ENCODE measurements at places on chromosomes 5 and 9.

- DNase-seq, result no peak
Measured at GRCh38 chr5:151066920-151067319, 13.9 kb downstream of the TNIP1 start.

DNA sequence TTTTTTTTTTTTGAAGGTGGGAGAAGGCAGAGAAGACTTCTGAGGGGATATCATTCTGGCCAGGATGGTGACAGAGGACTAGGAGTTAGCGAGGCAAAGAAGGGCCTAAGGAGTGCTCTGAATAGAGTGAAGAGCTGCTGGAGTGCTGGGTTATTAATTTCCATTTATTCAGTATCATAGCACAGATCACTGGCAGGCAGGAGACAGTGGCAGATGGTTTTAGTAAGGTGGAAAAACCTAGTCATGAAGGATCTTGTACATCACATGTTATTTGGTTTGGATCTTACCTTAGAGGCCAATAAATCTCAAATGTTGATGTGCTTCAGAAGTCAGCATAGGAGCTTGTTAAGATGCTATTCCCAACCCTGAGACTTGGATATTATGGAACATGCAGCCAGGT is 165.5 kb downstream of the TTLL11 start:
- DNase-seq, result no peak

DNA sequence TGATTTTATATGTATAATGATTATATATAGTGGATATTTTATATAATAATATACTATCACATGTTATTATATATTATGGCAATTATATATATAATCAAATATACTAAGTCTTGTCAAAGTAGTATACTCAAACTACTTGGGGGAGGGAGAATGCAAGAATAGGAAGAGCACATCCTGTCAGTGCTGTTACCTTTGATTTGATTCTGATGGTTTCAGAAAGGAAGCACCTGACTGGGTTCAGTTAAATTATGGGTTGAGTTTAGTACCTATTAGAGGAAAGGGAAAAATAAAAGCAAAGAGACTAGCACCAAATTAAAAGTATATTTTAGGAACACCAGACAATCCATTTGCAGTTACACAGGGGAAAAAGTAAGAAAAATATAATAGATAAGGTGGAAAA is 107.6 kb downstream of the GRIA1 start:
- DNase-seq, result no peak

GRCh38 chr9:17613758-17614157 is 34.9 kb downstream of the SH3GL2 start:
- no peak for DNase-seq

DNA sequence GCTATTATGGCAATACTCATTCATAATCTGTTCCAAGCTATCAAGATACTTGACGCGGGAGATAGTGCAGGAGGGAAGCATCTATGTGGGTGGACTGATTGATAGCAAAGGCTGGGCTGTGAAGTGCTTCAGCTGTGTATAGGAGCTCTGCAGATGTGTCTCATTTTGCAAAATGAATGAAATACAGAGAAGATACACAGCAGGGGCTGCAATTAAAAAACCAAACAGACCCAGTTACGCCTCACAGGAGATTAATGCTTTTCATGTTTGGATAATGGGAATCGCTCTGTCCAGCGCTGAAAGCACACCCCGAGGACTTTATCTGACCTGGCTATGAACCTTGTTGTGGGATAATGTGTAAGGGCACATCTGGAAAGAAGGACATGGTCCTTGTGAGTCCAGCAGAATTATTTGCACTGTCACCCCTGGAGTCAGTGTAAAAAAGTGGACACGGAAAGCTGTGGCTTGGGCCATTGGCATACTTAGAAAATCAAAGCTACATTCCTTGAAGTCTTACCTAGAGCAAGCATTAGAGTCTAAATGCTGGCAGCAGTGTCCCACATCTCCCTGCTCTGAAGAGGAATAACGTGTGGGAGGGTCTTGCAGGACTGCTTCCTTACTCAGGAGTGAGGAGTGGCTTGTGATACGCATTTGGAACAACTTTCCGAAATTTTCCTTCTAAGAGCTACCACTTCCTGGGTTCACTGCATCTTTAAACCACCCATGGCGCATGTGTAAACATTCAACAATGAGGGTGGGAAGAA is 2.6 kb downstream of the SH3RF2 start:
- DNase-seq, result no peak

- DNase-seq, result no peak
Measured at GRCh38 chr5:172044631-172045314, 38.3 kb upstream of the FBXW11 start.

- DNase-seq, result no peak
Measured at GRCh38 chr5:115322729-115323128, 26.3 kb upstream of the CCDC112 start.

GRCh38 chr9:120818595-120818994 is 24.1 kb downstream of the PSMD5 start:
- DNase-seq, result no peak

DNA sequence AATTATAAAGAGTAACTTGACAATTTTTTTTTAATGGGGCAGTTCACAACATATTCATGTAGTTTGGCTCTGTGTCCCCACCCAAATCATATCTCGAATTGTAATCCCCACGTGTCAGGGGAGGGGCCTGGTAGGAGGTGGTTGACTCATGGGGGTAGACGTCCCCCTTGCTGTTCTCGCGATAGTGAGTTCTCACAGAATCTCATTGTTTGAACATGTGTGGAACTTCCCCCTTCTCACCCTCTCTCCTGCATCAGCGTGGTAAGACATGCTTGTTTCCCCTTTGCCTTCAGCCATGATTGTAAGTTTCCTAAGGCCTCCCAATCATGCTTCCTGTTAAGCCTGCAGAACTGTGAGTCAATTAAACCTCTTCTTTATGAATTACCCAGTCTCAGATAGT is 40.7 kb downstream of the FBXW11 start:
- DNase-seq, result no peak

DNA sequence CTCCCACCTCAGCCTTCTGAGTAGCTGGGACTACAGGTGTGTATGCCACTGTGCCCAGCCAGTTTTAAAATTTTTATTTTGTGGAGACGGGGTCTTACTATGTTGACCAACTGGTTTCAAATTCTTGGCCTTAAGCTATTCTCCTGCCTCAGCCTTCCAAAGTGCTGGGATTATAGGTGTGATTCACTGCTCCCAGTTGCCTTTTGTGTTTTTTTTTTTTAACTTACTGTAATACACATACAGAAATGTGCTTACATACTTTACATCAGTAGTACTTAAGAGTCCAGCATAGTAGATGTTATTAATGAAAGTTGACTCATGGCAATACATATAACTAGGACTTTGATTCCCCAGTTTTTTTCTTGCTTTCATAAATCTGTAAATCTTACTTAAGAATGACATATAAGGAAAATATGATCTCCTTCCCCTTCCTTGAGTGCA is 4.7 kb downstream of the MAN2A1 start:
- DNase-seq, result no peak

DNA sequence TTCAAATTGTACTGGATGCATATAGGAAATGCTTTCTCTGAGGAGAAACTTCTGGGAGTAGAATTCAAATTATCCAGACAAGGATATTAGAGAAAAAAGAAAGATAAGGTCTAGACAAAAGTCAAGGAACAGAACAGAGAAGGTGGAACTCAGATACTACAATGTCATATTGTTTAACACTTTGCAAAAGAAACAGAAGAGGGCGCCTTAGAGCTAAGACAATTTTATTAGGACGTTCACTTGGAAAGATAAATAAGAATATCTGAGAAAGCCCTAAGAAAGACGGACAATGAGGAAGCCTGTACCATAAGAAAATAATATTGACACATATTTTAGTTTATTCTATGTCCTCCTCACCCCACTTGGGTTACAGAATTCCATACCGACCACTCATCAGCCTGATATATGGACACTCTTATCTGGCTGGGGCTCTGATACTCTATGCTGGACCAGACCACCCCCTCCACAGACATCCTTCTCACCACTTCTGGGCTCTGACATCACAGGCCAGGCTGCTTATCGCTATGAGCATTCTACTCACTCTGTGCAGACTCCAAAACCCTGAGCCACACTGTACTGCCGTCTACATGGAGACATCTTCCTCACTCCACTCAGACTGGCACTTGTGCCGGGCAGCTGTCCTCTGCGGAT is 9.1 kb upstream of the AK3 start:
- no peak for DNase-seq

DNA sequence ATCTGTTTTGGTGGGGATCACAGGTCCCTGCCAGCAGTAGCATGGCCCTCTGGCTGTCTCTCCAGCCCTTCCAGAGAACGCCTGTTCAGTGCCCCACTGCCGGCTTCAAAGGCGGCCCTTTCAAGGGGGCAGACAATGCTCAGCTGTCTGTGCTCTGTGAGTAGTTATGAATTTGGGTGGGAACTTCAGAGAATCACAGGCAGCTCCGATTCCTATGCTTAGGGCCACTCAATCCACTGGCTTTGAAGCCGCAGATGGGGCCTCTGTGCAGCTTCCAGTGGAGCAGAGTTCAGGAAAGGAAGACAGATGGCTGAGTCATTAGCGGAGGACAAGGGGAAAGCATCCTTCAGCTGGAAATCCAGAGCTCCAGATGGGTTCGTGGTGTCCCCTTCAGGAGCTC is 42.4 kb downstream of the NKX2-5 start:
- no peak for DNase-seq

DNA sequence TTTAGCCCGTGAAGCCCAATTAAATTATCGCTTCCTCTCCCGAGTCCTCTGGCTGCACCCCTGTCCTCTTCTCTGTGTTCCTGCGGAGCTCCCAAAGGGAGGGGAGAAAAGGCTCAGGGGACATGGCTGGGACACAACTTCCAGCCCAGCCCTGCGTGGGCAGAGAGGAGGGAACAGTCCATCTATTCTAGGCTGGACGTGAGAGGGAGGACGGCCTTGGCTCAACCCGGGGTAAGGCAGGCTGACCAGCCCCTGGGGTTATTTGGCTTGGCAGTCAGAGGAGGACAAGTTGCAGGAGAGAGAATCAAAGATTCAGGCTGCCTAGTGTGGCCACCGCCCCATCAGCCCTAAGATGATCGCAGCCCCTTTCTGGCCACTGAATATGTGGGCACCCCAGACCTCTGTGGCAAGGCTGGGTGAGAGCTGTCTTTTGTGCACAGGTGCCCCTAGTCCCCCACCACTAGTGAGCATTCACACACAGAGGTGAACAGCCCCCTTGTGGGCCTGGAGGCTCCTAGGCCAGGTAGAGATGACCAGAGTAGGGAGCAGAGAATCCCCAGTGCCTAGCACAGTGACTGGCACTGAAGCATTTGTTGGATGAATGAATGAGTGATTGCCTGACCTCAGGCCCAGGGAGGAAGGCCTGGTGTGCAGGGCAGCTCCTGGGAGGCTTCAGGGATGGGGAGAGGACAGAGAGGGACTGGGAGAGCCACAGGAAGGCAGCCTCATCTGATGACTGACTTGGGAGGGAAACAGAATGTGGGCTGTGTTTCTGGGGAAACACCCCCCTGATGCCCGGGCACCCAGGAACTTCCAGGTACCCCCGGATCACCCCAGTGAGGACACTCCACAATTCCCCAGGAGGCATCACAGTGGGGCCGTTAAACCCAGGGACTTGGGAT is 133.9 kb downstream of the C9orf50 start:
- DNase-seq, result no peak

GRCh38 chr9:84781458-84781857 is 111.9 kb downstream of the NTRK2 start:
- no peak for DNase-seq

DNA sequence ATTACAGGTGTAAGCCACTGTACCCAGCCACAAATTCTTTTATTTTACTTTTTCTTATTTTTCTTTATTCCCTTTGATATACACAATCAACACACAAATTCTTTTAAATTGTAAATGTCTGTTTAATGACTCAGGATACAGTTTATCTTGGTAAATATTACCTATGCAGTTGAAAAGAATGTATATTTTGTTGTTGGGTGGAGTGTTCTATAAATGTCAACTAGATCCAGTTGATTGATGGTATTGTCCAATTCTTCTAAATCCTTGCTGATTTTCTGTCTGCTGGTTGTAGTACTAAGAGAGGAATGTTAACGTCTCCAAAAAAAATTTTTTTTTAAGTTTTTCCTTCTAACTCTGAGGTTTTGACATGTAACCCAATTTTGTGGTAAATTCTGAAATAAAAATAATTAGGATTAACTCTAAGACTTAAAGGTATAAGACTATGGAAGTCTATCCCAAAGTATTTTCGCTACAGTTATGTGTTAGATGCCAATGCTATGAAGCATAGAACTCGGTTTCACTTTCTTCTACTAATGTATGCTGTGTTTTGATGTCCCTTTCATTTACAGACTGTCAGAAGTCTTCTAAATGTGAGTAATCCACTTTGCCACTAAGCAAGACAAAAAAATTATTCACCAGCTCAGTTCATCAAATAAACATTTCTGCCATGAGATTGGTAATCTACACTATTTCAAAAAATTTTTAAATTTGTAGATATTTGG is 720.2 kb upstream of the C9orf72 start:
- no peak for DNase-seq

DNA sequence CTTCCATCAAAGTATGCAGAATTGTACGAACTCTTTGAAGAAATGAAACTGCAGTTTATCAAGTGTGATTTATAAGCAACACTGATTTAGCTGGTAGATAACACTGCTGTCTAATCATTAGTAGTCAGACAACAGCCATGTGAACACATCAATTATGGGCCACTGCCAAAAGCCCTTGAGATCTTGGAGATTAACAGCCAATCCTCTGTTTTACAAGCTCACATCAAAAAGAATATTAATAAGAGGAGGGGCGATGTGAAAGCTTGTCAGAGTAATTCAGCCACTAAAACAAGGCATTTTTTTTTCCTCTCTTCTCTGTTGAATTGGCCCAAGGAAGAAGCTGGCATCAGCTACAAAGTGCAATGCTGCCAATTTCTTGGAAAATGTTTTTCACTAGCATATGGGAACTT is 28.1 kb downstream of the ZNF608 start:
- DNase-seq, result no peak

GRCh38 chr5:123059455-123059854 is 22.9 kb upstream of the PPIC start:
- DNase-seq, result no peak

GRCh38 chr9:70256123-70256551 is 2.6 kb upstream of the SMC5 start:
- DNase-seq, result no peak

GRCh38 chr9:27108981-27109541 is at the start of gene TEK:
TSS of gene TEK (plus strand) at chr9:27109225. CDS start at chr9:27109591, 366 bp downstream.
- no peak for DNase-seq

GRCh38 chr5:167150661-167151060 is 1140.8 kb upstream of the WWC1 start:
- DNase-seq, result no peak

DNA sequence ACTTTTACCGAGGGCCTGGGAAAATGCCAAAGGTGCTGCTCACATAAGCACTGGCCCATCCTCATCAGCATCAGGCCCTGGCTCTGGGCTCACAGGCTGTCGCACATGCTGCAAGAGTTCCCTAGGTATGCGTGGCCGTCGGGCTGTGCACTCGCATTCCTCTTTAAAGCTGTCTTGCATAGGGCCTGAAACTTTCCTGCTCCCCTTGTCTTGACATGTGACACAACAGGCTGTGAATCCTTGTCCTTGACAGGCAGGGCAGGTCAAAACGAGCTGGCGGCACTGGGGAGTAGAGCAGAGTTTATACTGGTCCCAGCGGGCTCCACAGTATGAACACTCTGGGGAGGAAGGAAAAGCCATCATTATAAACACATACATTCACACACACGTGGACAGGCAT is 30.7 kb downstream of the TSTD2 start:
- no peak for DNase-seq

Data from HuH-7 (cell line).